ENCODE measurements at places on chromosomes 12 and 14. TPM values are rescaled to one million over a fixed set of nuclear protein-coding genes. Genes with fewer than 3 reads are reported as not detected.
A peak's percentile ranks its signal among the peaks of the same experiment; 100 is the strongest.

Gene TRHDE
- polyA plus RNA-seq = 17.6 TPM

Gene HNF1A
- polyA plus RNA-seq = not detected

- DNase-seq = no peak
Measured at GRCh38 chr14:83566567-83566966, 1963.4 kb upstream of the FLRT2 start.

GRCh38 chr14:26729851-26730250 lies 132.0 kb upstream of the NOVA1 start:
- DNase-seq = peak; percentile 81

Measured in fibroblast of lung (primary cell).